ENCODE measurements at places on chromosomes 5 and 9. TPM values are rescaled to one million over a fixed set of nuclear protein-coding genes. Genes with fewer than 3 reads are reported as not detected.

- no peak for DNase-seq
Measured at GRCh38 chr5:146644831-146645230, 128.8 kb upstream of the GPR151 start.

- no peaks in the 10 kb centered on the region for H3K27me3 ChIP-seq
- H3K27ac ChIP-seq = no peak overlapping the region
- H3K4me1 ChIP-seq = no peaks in the 10 kb centered on the region
- H3K36me3 ChIP-seq = no peaks in the 10 kb centered on the region
- peak; percentile 73 for DNase-seq
- no peak overlapping the region for H3K4me3 ChIP-seq
Measured at GRCh38 chr5:107248066-107248695, 422.6 kb downstream of the EFNA5 start.

DNA sequence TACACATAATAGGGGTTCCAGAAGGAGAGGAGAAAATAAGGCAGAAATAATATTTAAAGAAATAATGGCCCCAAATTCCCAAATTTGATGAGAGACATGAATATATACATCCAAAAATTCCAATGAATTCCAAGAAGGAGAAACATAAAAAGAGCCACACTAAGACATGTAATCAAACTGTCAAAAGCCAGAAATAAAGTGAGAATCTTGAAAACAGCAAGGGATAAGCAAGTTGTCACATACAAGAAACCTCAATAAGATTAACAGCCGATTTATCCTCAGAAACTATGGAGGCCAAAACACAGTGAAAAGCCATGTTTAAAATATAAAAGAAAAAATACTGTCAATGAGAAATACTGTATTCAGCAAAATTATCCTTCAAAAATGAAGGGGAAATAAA is 14.5 kb downstream of the CATSPER3 start:
- H3K4me1 ChIP-seq = no peaks in the 10 kb centered on the region
- no peak for DNase-seq
- no peak overlapping the region for H3K4me3 ChIP-seq
- H3K27me3 ChIP-seq = no peaks in the 10 kb centered on the region
- no peak overlapping the region for H3K27ac ChIP-seq

GRCh38 chr5:74976651-74977050 is 75.7 kb downstream of the GCNT4 start:
- no peaks in the 10 kb centered on the region for H3K36me3 ChIP-seq
- no peak overlapping the region for H3K4me3 ChIP-seq
- no peaks in the 10 kb centered on the region for H3K4me1 ChIP-seq
- H3K27ac ChIP-seq = no peak overlapping the region

DNA sequence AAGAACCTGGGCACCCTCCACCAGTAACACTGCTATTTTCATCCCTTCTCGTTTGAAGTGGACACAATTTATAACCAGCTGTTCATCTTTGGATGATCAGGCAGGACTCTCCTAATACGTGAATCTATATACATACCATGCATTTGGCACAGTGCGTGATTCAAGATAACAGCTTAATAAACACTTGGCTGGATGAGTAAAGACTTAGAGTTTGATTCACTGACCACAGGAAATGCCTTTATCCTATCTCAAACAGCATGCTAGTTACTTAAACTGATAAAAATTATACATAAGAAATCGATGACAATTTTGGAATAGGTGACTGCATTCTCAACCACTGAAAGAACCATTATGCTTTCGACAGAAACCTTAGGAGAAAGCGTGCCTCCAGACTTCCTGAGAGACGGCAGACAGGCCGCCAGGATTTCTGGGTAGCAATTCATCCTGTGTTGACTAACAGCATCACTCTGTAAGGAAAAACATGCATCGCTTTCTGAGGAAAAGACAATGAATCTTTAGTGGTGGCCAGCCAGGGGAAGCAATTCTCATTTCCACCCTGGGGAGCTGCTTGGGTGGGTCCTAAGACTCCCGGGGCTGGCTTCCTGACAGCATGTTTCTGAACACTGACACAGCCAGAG is 9.7 kb downstream of the MRPL36 start:
- H3K27ac ChIP-seq = no peak overlapping the region
- no peak for DNase-seq
- H3K36me3 ChIP-seq = peaks cover 4% of the 10 kb centered on the region
- peaks cover 24% of the 10 kb centered on the region for H3K4me1 ChIP-seq
- no peaks in the 10 kb centered on the region for H3K27me3 ChIP-seq

DNA sequence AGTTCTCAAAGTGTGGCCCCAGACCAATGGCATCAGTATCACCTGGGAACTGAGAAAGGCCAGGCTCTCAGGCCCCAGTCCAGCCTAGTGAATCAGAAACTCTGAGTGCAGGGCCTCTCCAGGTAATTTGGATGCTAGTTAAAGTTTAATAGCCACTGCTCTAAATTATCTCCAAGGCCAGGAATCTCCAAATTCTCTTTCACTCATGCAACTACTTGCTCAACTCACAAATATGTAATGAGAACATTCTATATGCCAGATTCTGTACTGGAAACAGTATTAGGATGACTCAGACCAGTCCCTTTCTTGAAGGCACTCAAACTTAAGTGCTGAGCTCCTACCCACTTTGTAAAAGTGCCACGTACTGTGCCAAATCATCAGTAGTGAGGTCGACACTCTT is 84.6 kb downstream of the PAPPA start:
- no peak overlapping the region for H3K4me3 ChIP-seq
- H3K36me3 ChIP-seq = no peaks in the 10 kb centered on the region
- DNase-seq = no peak
- peaks cover 1% of the 10 kb centered on the region for H3K27me3 ChIP-seq

C9orf85 gene
- 12.2 TPM for total RNA-seq

DNA sequence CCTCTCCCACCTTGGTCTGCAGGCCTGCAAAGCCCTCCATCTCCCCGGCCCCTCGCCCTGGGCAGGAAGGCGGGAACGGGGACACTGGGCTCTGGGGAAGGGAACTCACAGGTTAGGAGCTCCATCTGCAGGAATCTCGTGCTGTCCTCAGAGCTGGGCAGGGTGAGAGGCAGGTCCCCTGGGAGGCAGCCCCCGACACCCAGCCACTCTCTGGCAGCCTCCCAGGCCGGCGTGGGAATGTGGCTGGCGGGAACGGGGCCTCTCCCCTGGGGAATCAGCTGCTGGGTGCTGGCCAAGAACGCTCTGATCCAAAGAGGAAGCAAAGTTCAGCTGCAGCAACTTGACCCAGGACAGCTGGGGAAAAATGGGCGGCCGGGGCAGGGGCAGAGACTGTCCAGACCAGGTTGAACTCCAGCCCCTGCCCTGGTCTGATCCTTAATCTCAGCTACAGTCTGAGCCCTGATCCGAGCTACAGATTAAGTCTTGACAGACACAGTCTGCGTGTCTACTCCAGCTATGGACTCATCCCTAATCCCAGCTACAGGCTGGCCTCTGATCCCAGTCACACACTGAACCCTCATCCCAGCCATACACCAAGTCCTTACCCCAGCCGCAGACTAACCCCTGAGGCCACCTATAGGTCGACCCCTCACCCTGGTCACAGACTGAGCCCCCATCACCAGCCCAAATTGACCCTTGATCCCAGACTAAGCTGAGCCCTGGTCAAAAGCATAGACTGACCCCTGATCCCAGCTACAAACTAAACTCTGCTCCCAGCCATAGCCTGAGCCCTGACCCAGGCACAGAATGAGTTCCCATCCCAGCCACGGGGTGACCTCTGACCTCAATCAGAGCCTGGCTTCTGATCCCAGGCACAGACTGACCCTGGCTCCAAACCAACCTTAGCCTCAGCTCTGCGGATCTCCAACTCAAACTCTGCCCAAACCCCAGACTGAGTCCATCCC is 37.3 kb upstream of the EGFL7 start:
- DNase-seq = no peak
- H3K4me1 ChIP-seq = peaks cover 20% of the 10 kb centered on the region
- H3K27ac ChIP-seq = peak overlapping the region; percentile 18
- H3K36me3 ChIP-seq = no peaks in the 10 kb centered on the region

- no peak overlapping the region for H3K4me3 ChIP-seq
- no peak overlapping the region for H3K27ac ChIP-seq
- no peaks in the 10 kb centered on the region for H3K4me1 ChIP-seq
- DNase-seq = no peak
- no peaks in the 10 kb centered on the region for H3K27me3 ChIP-seq
Measured at GRCh38 chr5:41445937-41446563, 64.4 kb downstream of the PLCXD3 start.

GRCh38 chr9:114448706-114449105 is 56.6 kb downstream of the WHRN start:
- no peak overlapping the region for H3K4me3 ChIP-seq
- DNase-seq = no peak
- no peak overlapping the region for H3K27ac ChIP-seq

GRCh38 chr9:127711831-127712274 is 3.6 kb downstream of the PTRH1 start:
- no peaks in the 10 kb centered on the region for H3K36me3 ChIP-seq
- no peak overlapping the region for H3K4me3 ChIP-seq
- H3K27ac ChIP-seq = no peak overlapping the region

CDKN2B gene
- 1.8 TPM for total RNA-seq

GRCh38 chr5:98934546-98934945 is 5.7 kb upstream of the CHD1 start:
- no peak overlapping the region for H3K27ac ChIP-seq
- H3K4me3 ChIP-seq = no peak overlapping the region
- no peaks in the 10 kb centered on the region for H3K36me3 ChIP-seq
- peaks cover 6% of the 10 kb centered on the region for H3K27me3 ChIP-seq
- H3K4me1 ChIP-seq = peaks cover 8% of the 10 kb centered on the region

DNA sequence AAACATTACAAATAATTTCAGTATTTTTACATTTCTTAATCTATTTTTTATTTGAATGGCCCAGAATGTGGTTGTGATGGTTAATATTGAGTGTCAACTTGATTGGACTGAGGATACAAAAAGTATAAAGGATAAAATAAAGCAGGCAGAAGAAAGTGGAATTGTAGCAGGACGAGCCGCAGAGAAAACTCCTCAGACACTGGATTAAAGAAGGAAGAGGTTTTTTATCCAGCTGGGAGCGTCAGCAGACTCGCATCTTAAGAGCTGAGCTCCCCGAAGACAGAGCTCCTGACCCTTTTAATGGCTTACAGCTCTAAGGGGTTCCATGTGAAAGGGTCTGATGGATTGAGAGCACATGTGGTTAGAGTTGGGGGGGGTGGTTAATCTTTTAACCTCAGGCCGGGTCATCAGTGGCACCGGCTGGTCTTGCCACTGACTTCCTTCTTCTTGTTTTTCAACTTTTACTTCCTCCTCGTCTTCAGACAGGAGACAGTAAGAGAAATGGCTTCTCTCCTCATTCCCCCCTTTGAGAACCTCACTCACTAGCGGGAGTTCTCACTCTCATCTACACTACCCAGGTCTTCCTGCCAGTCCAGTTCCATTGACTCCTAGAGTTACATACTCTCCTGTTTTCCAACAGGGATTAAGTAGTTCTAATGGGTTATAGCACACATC is 80.0 kb downstream of the TMEM161B start:
- peaks cover 2% of the 10 kb centered on the region for H3K27me3 ChIP-seq
- H3K36me3 ChIP-seq = peaks cover 33% of the 10 kb centered on the region
- no peak for DNase-seq

TEX48 gene
- not detected for total RNA-seq

RASA1 gene
- total RNA-seq = 48.7 TPM

CCNI2 gene
- total RNA-seq = not detected

GRCh38 chr5:96809921-96810320 is 2.2 kb upstream of the ERAP1 start:
- no peak overlapping the region for H3K27ac ChIP-seq
- DNase-seq = no peak
- peaks cover 19% of the 10 kb centered on the region for H3K4me1 ChIP-seq
- H3K4me3 ChIP-seq = no peak overlapping the region

EIF4E1B gene
- 0.54 TPM for total RNA-seq

- no peak for DNase-seq
- H3K36me3 ChIP-seq = peaks cover under 1% of the 10 kb centered on the region
- no peak overlapping the region for H3K4me3 ChIP-seq
- H3K27ac ChIP-seq = no peak overlapping the region
- H3K27me3 ChIP-seq = peaks cover 15% of the 10 kb centered on the region
Measured at GRCh38 chr5:135493406-135494180, 41.4 kb upstream of the TIFAB start.

ACTBL2 gene
- not detected for total RNA-seq

- peaks cover 11% of the 10 kb centered on the region for H3K27me3 ChIP-seq
- H3K27ac ChIP-seq = no peak overlapping the region
- peak overlapping the region; percentile 85 for H3K4me3 ChIP-seq
- peaks cover 10% of the 10 kb centered on the region for H3K4me1 ChIP-seq
- peak; percentile 40 for DNase-seq
- H3K36me3 ChIP-seq = peaks cover 20% of the 10 kb centered on the region
Measured at GRCh38 chr5:178576591-178577351, 13.4 kb downstream of the COL23A1 start.

DNA sequence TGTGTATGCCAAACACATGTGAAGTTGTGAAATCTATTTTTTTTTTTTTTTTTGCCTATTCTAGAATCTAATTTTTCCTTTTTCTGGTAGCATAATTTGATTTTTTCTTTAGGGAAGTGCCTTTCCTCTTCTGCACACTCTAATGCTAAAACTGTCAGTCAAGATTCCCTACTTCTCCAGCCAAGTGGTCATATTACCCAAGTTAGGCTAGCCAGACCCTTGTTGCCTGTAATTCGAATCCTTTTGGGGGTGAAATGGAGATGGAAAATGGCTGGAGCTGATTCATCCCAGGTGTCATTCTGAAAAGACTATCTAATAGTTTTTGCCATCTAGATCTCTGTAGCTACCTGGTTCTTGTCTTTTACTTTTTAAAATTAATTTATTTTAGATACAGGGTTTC is 24.8 kb upstream of the UBAP1 start:
- no peaks in the 10 kb centered on the region for H3K36me3 ChIP-seq
- H3K27ac ChIP-seq = no peak overlapping the region
- H3K4me3 ChIP-seq = no peak overlapping the region
- DNase-seq = no peak
- no peaks in the 10 kb centered on the region for H3K27me3 ChIP-seq

- no peaks in the 10 kb centered on the region for H3K36me3 ChIP-seq
- no peaks in the 10 kb centered on the region for H3K27me3 ChIP-seq
- H3K27ac ChIP-seq = no peak overlapping the region
- H3K4me3 ChIP-seq = no peak overlapping the region
- no peaks in the 10 kb centered on the region for H3K4me1 ChIP-seq
- DNase-seq = no peak
Measured at GRCh38 chr9:110752766-110753165, 84.2 kb downstream of the MUSK start.

DNA sequence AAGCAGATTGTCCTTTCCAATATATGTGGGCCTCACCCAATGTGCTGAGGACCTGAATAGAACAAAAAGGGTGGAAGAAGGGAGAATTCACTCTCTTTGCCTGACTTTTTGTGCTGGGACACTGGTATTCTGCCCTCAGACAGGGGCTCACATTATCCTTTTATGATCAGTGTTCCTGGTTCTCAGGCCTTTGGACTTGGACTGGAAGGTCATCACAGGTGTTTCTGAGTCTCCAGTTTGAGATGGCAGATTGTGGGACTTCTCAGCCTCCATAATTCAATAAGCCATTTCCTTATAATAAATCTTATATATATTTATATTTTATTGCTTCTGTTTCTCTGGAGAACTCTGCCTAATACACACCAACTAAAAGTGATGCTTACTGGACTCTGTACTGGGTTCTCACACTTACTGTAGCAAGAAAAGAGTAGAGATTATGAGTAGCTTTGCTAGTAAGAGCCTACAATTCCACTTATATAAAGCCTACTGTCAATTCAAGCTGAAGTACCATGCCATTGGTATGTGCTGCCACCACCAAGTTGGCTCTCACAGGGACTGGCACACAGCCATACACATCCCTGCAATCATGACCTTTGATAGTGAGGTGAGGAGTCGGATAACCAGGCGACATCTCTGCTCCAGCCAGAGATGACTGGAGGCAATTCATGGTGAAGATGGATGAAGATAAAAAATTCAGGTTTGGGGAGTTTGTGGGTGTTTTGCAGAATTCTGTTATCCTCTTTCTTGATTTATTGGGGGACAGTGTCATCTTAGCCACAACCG is 130.7 kb upstream of the NR3C1 start:
- DNase-seq = no peak
- H3K36me3 ChIP-seq = no peaks in the 10 kb centered on the region
- peaks cover 1% of the 10 kb centered on the region for H3K27me3 ChIP-seq
- no peak overlapping the region for H3K27ac ChIP-seq
- H3K4me3 ChIP-seq = no peak overlapping the region

ORM2 gene
- not detected for total RNA-seq
